CD4-positive, alpha-beta T cell treated with Interferon gamma for 1 hour (primary cell): ENCODE measurements at places on chromosomes 7 and 10.

DNA sequence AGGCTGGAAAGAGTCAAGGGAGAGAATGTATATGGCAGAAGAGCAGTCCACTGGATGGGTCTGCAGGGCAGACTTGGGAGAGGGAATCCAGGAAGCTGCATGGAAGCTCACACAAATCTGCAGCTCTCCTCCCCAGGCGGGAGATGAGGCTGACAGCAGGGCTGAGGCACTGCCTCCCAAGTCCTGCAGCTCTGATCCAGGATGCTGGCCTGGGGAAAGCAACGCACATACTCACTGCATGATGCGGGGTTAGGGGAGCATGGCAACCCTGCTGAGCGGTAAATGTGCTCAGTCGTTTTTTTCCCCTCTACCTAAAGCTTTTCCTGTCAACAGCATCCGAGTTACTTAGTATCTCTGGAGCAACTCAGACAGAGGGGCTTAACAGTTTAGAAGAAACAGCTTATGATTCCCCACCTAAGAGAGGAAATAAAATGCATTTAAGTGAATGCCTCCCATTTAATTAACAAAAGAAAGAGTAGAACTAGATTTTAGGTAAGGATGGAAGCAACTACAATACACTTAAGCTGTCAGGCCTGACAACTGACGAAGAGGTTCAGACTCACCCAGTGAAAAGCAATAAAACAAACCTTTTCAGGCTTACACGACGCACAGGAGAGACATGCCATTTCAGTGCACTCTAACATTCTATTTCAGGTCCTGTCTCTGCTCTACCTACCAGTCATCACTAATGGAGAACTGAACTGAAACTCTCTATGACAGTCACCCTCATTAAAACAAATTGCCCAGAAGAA, 37.0 kb downstream of the CHCHD3 start:
- no peak for DNase-seq

DNA sequence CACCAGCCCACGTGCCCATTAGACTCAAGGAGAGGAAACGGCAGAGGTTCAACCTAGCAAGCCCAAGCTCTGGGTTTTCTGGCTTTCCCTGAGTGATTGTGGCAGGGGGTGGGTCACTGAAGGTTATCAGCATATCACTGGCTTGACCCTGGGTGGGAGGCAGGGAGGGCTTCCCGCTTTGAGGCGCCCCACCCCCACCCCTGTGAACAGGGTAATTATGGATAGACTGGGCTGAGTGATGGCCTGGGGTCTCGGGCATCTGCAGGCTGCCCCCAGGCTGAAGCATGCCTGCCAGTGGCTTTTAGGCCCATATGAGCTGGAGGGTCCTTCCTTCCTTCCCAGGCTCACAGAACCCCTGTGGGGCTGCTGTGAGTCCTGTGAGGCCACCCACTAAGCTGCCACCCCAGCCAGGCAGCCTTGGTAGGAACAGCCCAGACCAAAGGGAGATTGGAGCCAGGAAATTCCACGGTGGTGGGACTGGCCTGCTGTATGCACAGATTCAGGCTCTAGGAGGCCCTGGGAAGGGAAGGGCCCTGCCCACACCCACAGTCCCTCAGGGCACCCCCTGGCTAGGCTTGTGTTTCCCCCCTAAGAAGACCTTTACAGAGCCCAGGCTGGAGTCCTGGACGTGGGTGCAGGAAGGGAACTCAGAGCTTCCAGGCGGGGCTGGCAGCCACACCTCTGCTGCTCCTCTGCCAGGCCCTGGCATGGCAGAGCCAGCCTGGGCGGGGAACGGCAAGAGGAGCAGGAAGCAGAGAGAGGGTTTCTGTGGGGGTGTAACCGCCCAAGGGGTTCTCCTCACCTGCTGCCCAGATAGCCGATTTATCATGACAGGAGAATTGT, 33.1 kb downstream of the GPRIN2 start:
- DNase-seq, result peak; percentile 0

DNA sequence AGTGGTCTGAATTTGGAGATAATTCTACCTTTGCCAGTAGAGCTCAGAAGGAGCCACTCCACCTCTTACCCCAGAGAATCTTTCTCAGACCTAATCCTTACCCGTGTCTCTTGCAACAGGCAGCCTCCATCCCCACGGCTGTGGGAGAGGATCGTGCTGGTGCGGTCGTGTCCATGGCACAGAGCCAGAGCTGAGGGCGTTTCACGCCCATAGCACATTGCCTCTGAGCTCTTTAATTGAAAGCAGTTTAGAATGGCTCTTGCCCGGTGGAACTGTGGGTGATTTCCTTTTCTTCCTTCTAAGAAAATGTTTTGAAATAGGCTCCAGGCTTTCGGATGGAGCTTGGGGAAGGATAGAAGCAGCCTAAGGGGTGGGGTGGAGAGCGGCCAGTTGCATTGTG, 41.5 kb downstream of the PRF1 start:
- no peak for DNase-seq

- DNase-seq, result no peak
These were observed 83.5 kb downstream of the PRR15 start for GRCh38 chr7:29647020-29647654.

- peak; percentile 87 for DNase-seq
These were observed 547 bp downstream of the CRPPA start for GRCh38 chr7:16420649-16421332.

GRCh38 chr10:131290781-131291180, 20.7 kb downstream of the TCERG1L start:
- DNase-seq, result no peak

GRCh38 chr7:151131592-151132293, 35.8 kb downstream of the GBX1 start:
- no peak for DNase-seq

DNA sequence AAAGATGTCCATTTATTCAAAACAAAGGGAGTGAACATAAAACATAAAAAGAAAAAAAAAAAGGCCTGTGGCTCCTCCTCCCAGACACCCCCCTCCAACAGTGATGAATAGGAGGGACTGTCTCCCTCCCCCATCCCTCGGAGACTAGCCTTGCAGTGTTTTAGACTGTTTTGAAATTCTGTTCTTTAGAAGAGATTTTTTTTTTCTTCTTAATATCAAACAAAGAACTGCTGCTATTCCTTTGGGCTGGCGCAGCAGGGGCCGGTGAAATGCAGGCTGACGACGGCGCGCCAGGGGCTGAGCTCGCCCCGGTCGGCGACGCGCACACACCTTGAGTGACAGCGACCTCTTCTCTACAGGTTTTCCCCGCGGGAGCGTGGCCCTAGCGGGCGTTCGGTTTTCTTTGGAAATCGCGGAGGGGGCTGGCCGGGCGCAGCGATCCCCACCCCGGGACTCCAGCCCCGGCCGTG, at the start of gene LANCL2:
TSS of gene LANCL2 (plus strand) at position 133 of the 470 bp plus-strand sequence. CDS start 689 bp downstream, outside the sequence.
- no peak for DNase-seq

GRCh38 chr7:4745265-4745919, 30.0 kb upstream of the AP5Z1 start:
- no peak for DNase-seq

DNA sequence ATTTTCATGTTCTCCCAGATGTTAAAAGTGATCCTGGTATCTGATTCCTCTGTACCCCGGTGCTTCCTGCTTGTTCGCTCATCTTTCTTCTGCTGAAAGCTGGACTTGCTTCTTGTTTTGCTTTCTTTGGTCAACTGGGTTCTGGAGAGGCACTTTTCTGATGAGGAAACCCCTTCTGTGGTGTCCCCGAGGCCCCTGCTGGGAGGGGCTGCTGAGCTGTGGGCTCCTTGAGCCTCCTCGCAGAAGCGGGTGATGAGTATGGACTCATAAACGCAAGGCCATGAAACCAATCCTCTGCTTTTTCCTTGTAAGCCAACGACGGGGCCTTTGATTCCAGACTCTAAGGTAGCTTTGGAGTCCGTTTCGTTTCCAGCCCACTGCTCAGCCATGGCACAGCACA, 7.8 kb downstream of the WIPI2 start:
- DNase-seq, result no peak

- DNase-seq, result no peak
These were observed 82.6 kb upstream of the ABCB5 start for GRCh38 chr7:20532890-20533289.

DNA sequence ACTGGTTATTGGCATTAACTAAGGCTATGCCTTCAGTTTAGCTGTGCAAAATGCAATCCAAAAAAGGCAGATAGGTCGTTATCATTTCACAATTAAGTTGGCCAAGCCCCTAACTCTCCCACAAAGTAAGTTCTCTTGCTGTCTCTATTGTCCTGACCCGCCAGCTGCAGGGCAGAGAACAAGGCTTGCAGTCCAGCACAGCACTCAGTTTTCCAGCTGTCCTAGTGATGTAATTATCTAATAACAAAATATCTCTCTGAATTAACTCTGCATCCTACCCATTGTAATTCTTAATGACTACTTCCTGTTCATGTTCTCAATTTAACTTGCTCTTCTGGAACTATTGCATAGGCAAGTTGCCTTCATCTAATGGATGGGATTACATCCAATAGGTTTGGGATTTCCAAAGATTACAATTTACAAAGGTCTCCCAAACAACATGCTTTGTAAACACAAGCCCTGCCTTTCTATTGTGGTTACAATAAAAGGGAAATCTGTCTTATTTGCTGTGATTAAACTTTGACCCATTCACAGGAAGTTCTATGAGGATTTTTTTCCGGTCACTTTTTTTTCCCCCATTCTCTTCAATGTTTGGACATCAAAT, 55.2 kb downstream of the CDK6 start:
- no peak for DNase-seq

- DNase-seq, result no peak
These were observed 10.0 kb downstream of the ZNF777 start for GRCh38 chr7:149450821-149451220.
